Lung (tissue), 17 donors: ENCODE measurements at places on chromosomes 4 and X. TPM values are rescaled to one million over a fixed set of nuclear protein-coding genes. Genes with fewer than 3 reads are reported as not detected.
A peak's percentile ranks its signal among the peaks of the same experiment; 100 is the strongest.

DNA sequence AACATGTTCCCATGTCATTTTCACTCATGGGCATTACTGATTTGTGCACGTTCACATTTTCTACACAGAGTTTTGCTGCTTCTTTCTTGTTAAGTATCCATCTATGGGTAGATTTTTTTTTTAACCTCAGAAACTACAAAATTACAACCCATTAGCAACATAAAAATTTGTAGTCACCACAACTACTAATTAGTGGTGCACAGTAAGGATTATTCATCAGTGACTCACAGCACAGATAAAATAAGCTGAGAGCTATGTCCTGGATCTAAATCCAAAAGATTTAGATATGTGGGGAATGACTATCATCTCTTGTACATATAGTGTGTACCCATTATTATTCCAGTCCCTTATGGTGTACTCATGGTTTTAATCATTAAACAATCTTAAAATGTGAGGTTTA, 19.7 kb upstream of the AMELX start:
- H3K36me3 ChIP-seq: no peaks in the 10 kb centered on the region
- H3K4me3 ChIP-seq: no peak overlapping the region
- no peak overlapping the region for H3K27ac ChIP-seq
- H3K4me1 ChIP-seq: no peaks in the 10 kb centered on the region
- H3K27me3 ChIP-seq: no peaks in the 10 kb centered on the region
- DNase-seq: no peak

DNA sequence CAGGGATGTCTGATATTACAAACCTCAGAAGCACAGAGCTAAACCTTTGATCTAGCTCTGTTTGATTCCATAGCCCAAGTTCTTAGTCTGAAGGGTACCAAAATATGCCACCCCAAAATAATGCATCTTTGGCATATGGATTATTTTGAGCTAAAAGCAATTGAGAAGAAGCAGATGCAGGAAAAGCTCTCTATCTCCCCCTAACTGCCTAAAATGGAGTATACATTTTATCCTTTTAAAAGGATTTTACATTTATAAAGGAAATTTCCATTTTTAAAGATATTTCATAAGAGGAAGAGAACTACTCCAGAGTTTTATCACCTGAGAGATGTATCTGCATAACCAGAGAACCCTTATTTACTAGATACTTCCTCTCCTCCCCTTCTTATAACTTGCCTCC, 158.7 kb downstream of the ZNF674 start:
- no peak for DNase-seq
- H3K4me3 ChIP-seq: no peak overlapping the region
- no peaks in the 10 kb centered on the region for H3K36me3 ChIP-seq
- H3K4me1 ChIP-seq: no peaks in the 10 kb centered on the region

DNA sequence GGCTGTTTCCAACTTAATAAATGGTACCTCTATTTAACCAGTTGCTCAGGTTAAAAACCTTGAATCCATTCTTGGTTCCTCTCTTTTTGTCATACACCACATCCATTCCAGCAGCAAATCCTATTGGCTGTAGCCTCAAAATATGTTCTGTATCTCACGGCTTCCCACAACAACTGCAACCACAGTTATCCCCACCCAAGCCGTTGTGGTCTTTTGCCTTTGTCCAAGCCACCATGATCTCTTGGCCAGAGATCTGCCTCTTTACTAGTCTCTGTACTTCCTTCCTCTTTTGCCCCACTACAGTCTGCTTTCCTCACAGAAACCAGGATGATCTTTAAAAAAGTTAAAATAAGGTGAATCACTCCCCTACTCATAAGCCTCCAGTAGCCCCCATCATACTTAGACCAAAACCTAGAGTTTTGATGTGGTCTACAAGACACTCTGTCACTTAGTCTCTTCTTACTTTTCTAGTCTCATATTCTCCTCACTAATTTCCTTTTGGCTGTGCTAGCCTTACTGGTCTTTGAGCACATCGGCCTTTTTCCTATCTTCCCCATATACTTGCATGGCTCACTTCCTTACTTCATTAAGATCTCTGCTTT, 10.3 kb downstream of the MAOA start:
- no peak overlapping the region for H3K4me3 ChIP-seq
- no peak for DNase-seq
- H3K27ac ChIP-seq: no peak overlapping the region
- peaks cover 7% of the 10 kb centered on the region for H3K27me3 ChIP-seq
- no peaks in the 10 kb centered on the region for H3K4me1 ChIP-seq

DNA sequence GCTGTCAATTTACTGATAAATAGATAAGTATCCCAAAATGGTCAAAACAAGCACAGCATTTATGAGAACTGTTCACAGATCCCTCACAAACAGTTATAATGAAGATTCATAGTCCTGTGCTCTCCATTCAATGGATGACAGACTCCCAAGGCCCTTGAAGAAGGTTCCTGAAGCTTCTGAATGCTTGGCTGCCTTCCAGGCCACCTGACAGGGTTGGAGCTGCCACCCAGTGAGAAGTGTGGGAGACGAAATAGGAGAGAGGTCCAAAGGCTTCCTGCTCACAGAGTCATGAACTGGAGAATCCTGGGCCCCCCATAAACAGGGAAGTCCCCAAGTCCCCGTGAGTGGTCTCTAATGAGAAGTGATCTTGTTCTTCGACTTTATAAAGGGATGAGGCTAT, 26.0 kb upstream of the ANXA3 start:
- H3K27me3 ChIP-seq: no peaks in the 10 kb centered on the region
- H3K27ac ChIP-seq: no peak overlapping the region
- no peaks in the 10 kb centered on the region for H3K4me1 ChIP-seq
- no peak overlapping the region for H3K4me3 ChIP-seq
- DNase-seq: no peak

CD38 gene
- total RNA-seq: 8.6 TPM

DNA sequence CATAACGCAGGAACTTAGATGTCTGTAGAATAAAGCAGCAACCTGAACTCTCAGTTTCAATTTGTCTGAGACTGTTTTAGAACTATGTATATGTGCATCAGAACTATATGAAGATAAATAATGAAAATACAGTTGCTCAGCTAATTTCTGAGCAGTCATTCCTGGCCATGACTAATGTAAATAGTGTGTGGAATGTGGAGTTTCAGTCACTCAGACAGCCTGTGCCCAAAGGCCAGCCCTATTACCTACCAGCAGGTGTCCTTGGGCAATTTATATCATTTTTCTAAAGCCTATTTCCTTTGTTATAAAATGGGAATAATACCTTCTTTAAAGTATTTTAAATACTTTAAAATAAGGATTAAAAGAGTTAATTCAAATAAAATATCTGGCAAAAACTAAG, 56.0 kb upstream of the RELL1 start:
- no peak overlapping the region for H3K4me3 ChIP-seq
- no peaks in the 10 kb centered on the region for H3K4me1 ChIP-seq
- no peaks in the 10 kb centered on the region for H3K27me3 ChIP-seq
- H3K27ac ChIP-seq: no peak overlapping the region
- DNase-seq: no peak

- H3K36me3 ChIP-seq: no peaks in the 10 kb centered on the region
- no peaks in the 10 kb centered on the region for H3K27me3 ChIP-seq
- DNase-seq: no peak
These were observed 2.8 kb upstream of the TIFA start for GRCh38 chr4:112288455-112288854.

DNA sequence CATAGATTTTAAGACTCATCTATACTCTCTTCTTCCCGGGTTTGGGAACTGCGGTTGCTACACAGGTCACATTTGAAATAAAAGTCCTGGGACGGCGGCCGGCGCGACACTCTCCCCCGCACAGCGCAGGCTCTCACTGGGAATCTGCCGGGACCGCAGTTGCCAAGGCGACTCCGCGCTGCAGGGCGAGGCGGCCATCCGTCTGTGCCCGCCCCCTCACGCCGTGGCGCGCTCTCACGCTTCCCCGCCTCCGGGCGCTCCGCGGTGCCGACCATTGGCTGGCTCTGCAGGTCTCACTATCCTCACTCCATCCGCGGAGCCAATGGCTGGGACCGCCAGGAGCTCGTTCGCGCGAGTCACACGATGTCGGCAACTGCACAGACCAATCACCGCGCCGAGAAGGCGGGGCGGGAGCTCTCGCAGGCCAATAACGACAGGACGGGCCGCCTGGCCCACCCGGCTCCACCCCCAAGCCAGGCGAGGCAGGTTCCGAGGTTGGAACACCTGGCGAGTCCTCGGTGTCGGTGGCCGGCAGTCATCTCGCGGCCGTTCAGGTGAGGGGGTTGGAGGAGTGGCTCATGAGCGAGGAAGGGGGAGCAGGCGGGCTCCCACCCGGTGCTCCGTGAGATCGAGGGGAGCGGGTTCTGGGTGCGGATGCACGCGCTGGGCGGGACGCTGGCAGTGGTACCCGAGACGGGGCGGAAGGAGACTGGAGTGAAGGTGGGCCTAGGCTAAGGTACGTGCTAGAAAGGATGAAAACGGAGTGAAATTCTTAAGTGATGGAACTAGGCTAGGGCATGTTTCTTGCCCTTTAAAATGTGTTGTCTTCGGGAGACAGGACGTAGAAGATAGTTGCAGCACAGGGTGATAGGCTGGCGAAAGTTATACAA, at the start of gene MSMO1:
Gene MSMO1, plus strand, starts transcription at position 459 of the 890 bp plus-strand sequence. CDS start 5,702 bp downstream, outside the sequence.
- H3K27ac ChIP-seq: peak within 1 kb of the TSS; percentile 66
- H3K36me3 ChIP-seq: peaks cover 2% of the 10 kb centered on the region
- DNase-seq: peak; percentile 99
- no peaks in the 10 kb centered on the region for H3K27me3 ChIP-seq

DNA sequence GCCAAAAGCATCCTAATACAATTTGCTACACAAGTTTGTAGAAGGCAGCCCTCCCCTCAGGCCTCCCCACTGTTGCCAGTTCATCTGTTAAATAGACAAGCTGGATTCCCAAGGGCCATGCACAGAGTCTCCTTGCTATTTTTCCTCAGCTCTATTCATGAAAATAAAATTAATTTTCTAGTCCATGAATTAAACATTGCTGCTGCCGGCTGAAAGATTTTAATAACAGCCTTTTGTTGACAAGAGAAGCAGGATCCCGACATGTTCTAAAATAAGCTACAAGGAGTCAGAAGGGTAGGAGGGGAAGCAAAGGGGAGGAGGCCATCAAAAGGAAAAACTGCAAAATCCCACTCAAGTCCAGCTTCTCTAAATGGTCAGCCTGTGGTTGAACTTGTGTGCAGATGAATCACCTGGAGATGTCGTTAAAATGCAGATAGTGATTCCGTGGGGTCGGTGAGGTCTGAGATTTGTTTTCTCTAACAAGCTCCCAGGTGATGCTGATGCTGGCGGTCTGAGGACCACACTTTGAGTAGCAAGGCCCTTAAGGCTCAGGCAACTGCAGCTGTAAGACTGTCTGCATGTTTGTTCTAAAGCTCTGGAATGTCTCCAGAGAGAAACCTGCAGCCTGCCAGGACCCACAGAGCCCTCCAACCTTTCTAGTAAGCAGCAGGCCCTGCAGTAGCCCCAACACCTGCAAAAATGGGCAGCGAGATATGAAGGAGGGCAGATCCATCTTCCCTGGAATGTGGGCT, 9.4 kb downstream of the SCD5 start:
- no peaks in the 10 kb centered on the region for H3K36me3 ChIP-seq
- no peak for DNase-seq
- no peak overlapping the region for H3K27ac ChIP-seq
- no peaks in the 10 kb centered on the region for H3K27me3 ChIP-seq
- H3K4me3 ChIP-seq: no peak overlapping the region
- peaks cover 8% of the 10 kb centered on the region for H3K4me1 ChIP-seq

PAGE2B gene
- not detected for total RNA-seq

GRCh38 chr4:105179539-105180401, 33.1 kb downstream of the TET2 start:
- no peaks in the 10 kb centered on the region for H3K27me3 ChIP-seq
- no peak for DNase-seq
- peaks cover 4% of the 10 kb centered on the region for H3K36me3 ChIP-seq
- H3K27ac ChIP-seq: no peak overlapping the region
- no peak overlapping the region for H3K4me3 ChIP-seq

DNA sequence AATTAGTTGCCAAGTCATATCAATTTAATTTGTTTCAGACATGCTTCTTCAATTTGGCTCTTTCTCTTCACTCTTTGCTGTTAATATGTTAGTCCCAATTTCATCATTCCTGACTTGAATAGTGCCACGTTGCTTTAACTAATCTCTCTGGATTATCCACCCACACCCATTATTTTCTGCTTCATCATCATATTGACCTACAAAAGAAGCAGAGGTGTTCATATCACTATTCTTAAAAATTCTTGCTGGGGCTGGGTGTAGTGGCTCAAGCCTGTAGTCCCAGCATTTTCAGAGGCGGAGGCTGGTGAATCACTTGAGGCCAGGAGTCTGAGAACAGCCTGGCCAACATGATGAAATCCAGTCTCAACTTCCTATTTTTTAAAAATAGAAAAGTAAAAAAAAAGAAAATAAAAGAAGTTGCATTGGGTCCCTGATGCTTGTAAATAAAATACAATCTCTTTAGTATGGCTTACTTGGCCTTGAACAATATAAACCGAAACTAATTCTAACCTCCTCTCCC, 65.7 kb upstream of the KCNIP4 start:
- H3K27me3 ChIP-seq: no peaks in the 10 kb centered on the region
- no peak for DNase-seq
- H3K4me1 ChIP-seq: no peaks in the 10 kb centered on the region
- no peak overlapping the region for H3K27ac ChIP-seq
- no peaks in the 10 kb centered on the region for H3K36me3 ChIP-seq
- no peak overlapping the region for H3K4me3 ChIP-seq

NHS gene
- 2.0 TPM for total RNA-seq

FAM133A gene
- not detected for total RNA-seq

GRCh38 chr4:118814058-118814457, 21.9 kb downstream of the SEC24D start:
- no peak overlapping the region for H3K27ac ChIP-seq
- DNase-seq: peak; percentile 84
- H3K4me3 ChIP-seq: no peak overlapping the region
- no peaks in the 10 kb centered on the region for H3K27me3 ChIP-seq
- H3K4me1 ChIP-seq: peaks cover 28% of the 10 kb centered on the region

GRCh38 chrX:11575332-11575731, 90.4 kb downstream of the ARHGAP6 start:
- peaks cover 4% of the 10 kb centered on the region for H3K27me3 ChIP-seq
- no peak overlapping the region for H3K4me3 ChIP-seq
- H3K36me3 ChIP-seq: no peaks in the 10 kb centered on the region

CSN1S1 gene
- total RNA-seq: not detected

GRCh38 chr4:137360761-137361160, 171.5 kb downstream of the PCDH18 start:
- H3K27me3 ChIP-seq: no peaks in the 10 kb centered on the region
- no peak overlapping the region for H3K4me3 ChIP-seq
- peaks cover 7% of the 10 kb centered on the region for H3K4me1 ChIP-seq

DNA sequence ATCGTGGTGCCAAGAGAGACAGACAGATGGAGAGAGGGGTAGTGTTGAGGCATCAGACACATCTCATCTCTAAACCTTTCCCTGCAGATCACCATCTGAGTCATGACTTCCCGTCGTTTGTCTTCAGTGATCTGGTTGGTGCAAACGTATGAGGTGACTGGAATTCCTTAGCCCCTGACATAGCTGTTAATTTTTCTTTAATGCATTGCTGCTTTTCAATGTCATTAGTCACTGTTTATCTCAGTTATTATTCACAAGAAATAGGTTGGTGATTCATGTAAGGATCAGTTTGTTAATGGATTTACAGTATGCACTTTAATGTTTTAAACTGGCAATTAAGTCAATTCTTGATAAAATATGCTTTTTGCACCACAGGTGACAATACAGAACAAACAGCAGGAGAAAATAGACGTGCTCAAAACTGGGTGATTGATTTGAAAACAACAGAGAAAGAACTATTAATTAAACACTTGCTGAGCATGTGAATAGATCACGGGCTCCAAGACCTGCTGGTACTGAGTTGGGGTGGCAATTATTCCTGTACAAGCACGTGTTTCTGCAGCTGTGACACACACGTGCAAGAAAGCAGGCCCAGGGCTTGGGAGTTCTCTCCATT, 1.3 kb upstream of the TMEM154 start:
- H3K27me3 ChIP-seq: peaks cover 12% of the 10 kb centered on the region
- no peaks in the 10 kb centered on the region for H3K36me3 ChIP-seq
- H3K4me3 ChIP-seq: no peak overlapping the region
- DNase-seq: no peak
- no peaks in the 10 kb centered on the region for H3K4me1 ChIP-seq
